ENCODE measurements at places on chromosomes 5 and 9.

DNA sequence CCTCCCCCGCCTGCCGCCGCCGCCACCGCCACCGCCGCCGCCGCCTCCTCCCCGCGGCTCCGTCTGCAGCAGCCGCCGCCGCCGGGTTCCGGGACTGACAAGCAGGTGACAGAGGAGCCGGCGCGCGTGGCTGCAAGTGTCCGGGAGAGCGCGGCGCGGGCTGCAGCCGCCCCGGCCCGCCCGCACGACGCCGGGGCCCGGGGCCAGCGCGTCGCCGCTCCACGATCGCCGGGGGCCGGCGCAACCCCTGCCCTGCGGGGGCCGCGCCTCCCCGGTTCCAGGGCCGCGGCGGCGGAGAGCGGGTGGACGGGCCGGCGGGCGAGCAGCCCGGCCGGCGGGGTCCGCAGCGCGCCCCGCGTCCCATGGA, 343 bp downstream of the LMX1B start:
- DNase-seq, result no peak

DNA sequence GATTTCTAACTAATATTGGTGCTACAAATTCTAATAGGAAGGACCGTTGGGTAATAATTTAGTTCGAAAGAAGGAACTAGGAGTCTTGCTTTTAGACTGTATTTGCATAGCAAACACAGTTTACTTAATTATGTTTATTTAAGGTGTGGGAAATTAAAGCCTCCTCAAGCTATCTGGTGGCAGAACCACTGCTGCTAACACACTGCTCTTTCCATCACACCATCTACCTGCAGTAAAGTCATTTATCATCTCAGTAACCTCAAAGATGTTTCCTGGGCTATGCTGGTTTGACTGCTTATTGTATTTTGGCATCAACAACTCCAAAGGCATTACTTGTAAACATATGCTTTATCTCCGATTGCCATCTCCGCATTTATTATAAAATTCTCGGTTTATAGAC, 114.3 kb downstream of the DEPDC1B start:
- no peak for DNase-seq

- no peak for DNase-seq
Observed at GRCh38 chr5:145072889-145073288, 762.3 kb downstream of the PRELID2 start.

DNA sequence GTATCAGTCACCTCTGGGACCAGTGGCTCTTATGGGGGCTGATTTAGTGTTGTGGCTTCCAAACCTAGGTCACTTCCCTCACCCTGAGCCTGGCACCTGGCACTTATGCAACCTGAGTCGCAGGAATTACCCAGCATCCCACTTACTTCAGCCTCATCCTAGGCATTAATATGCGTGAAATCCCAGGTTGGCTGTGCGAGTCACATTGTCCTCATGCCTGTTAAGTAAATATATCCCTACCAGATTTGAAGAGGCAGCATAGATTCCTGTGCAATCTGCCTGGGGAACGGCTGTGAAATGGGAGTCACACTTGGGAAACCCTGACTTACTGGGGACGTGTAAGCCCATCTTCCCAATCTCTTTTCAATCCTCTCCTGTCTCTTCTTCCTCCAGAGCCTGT, 42.7 kb upstream of the AKNA start:
- no peak for DNase-seq

- DNase-seq, result no peak
Observed at GRCh38 chr5:100595152-100595811, 60.1 kb downstream of the FAM174A start.

- DNase-seq, result no peak
Observed at GRCh38 chr9:68999393-69000105, 14.4 kb downstream of the PRKACG start.

GRCh38 chr5:154779105-154779504, 23.9 kb downstream of the LARP1 start:
- DNase-seq, result no peak

GRCh38 chr9:111414406-111414805, 69.8 kb downstream of the ECPAS start:
- DNase-seq, result no peak

GRCh38 chr9:120353506-120353905, 226.5 kb downstream of the CDK5RAP2 start:
- no peak for DNase-seq
